ENCODE measurements at places on chromosomes 5 and 9.

- DNase-seq = no peak
Measured at GRCh38 chr5:79529110-79529509, 15.2 kb upstream of the HOMER1 start.

DNA sequence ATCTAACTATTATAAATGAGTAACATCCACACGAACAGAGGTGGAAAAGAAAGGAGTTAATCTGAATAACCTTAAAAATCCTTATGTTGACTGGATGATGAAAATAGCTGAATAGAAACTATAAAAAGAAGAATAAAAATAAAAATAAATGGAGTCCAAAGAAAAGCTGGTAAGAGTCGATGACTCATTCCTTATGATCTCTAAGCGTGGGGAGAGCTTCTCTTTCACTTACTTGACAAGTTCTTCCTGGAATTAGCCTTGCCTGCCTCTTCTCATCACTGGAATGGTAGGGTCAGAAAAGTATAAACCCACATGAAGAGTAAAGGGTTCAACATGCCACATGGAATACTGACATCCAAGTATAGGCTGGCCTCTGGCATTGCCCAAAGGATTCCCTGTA lies 477.0 kb upstream of the RGMB start:
- DNase-seq = no peak

- no peak for DNase-seq
Measured at GRCh38 chr5:1793301-1793740, 6.3 kb downstream of the MRPL36 start.

DNA sequence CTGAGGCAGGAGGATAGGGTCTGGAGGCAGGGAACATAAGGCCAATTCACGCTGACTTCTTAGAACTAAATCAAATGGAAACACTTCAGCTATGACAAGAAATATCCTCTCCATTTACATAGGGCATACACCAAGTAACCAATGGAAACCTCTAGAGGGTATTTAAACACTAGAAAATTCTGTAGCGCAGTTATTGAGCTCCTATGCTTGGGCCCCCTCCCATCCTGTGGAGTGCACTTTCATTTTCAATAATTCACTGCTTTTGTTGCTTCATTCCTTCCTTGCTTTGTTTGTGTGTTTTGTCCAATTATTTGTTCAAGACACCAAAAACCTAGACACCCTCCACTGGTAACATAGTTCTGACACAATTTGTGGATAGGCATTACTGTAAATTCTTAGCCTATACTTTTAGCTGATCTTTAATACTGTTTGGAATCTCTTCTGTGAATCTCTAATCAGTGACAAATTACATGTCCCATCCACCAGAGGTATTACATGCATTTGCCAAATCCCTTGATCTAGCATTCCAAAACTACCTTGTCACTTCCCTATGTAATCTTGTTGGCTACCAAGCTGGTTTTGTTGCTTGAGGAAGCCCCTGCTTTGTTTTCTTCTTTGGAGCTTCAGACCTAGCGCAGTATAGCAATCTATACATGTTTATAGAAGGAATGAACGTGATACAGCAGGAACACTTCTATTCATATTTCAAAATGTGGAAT lies 61.6 kb downstream of the ST8SIA4 start:
- no peak for DNase-seq

DNA sequence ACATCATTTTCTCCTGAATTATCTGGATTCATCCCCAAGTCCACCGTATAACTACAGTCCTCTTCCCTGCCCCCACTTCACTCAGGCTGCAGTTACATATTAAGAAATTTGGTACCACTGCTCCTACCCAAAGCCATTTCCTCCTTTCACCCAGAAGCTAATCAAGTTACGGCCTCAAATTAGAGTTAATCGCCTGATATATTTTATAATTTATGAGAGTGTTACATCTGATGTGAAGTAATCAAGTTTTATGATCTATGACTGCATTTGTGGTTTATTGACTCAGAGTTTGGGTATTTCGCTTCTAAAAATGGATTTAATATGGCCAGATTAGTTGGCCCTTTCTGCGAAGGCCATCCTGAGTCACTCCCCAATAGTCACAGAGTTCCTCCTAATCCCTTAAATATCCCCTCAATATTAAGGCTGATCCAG lies 223.6 kb upstream of the KIF2A start:
- no peak for DNase-seq

GRCh38 chr5:35850967-35851680 lies 5.6 kb upstream of the IL7R start:
- DNase-seq = no peak

DNA sequence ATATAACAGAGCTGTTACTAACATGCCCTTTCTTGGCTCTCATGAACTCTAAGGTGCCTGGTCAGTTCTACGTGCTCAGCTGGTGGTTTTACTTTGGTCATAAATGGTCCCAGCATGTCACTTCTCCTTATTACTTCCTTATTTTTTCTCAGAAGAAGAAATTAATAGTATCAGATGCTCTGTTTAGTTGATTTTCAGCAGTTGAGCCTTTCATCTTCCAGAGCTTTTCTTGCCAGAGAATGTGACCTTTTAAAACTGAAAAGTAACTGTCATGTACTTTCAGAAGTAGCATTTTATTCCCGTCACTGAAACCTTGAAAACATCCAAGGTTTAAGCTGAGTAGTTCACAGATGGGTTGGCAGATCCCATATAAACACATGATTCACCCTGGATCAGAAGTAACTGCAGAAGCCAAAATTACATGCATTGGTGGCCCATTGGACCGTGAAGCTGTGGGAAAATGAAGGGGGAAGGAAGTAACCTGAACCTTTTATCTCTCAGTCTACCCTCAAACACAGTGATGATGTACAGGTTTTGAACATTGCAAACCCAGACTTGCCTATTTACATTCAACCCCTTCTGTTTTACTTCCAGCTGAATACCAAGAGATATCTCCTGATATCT lies 50.5 kb downstream of the HACD4 start:
- DNase-seq = no peak

DNA sequence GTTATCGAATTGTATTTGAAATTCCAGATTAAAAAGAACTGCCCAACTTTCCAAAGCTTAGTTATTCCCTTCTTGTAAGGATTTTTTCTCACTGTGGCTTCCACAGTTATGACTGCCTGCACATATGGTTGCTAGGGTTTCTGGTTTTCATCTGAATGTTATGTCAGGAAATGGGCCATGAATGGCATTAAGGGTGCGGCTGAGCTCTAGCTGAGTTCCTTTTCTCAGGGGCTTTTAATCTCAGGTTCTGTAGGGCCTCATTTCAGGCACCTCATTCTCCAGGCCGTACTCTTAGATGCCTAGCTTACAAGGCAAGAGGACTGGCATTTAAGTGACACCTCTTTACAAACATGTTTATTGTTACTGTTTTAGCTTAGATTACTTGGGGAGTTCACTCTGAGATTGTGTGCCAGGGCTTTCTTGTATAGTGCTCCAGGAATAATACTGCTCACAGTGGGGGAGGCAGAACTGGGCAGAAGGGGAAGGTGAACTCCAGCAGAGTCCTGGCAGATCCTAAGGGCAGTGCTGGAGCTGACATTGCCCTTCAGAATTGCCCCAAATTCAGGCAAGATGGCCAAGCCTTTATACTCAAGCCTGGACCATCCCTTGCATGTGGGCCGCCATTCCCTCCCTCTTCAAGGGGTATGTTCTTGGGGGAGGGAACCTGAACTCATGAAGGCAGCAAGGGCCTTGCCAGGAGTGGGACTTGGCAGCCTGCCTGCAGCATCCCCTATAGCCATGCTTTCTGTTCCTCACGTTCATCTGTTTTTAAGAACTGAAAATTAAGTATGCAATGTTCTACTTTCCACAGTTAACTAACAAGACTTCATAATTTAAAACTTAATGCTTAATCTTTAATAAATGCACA lies 111.5 kb downstream of the KDM4C start:
- no peak for DNase-seq

DNA sequence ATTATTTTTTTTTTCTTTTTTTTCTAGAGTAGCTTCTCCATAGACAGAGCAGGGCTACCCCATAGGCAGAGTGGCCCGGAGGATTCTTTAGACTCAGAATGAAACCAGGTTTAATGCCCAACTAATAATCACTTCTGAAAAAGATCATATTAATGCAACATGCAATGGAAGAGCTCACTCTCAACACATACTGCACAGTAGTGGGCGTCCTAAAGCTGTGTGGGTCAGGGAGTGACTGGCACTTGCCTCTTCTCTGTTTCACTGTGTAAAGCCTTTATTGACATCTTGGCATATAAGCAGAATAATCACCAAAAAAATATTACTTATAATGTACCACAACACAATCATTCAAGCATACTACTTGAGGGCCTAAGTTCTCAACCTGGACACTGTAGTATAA lies 11.1 kb downstream of the PWWP2A start:
- DNase-seq = no peak

- no peak for DNase-seq
Measured at GRCh38 chr9:118038713-118039112, 334.5 kb downstream of the TLR4 start.

DNA sequence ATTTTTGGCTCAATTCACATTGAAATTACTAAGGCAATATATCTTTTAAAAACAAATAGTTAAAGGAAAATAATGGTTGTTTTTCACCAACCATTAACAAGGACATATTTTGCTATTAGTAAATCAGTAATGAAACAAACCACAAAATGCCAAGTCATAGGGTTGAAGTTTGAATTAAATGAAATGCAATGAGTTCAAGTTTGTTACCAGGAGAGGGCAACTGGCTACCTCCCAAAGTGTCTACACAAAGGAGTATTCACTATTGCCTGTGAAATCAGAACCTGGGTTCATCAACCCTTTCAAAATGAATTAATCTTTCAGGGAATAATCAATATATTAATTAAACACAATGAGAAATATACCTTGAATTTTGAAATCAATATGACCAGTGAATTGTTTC lies 138.4 kb upstream of the DMRTA1 start:
- no peak for DNase-seq

GRCh38 chr5:1785984-1786383 lies 13.7 kb downstream of the MRPL36 start:
- no peak for DNase-seq

DNA sequence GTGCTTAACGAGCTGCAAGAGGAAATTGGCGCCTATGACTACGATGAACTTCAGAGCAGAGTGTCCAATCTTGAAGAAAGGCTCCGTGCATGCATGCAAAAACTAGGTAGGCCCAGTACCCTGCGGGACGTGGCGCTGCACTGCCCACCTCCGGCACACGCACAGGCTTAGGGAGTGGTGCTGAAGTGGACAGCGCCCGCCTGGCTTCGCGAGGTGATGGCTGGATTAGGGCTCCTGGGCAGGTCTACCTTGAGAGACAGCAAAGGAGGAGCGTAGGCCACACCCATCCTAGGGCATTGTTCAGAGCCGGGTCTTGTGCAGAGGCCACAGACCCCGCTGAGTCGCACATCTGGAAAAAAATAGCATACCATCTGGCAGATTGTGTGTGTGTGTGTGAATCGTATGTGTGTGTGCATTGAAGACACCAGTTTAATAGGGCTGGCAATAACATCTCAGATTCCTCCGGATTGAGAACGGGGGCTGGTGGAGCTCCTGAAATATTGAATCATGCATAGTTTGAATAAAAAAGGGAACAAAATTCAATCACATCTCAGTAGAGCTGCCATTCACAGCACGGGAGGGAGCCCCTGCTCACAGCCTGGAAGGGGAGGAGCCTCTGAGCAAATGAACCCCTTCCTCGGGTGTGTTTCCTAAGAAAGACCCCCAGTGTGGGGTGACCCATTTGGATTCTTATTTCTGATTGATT lies 11.1 kb downstream of the OLFM1 start:
- no peak for DNase-seq

DNA sequence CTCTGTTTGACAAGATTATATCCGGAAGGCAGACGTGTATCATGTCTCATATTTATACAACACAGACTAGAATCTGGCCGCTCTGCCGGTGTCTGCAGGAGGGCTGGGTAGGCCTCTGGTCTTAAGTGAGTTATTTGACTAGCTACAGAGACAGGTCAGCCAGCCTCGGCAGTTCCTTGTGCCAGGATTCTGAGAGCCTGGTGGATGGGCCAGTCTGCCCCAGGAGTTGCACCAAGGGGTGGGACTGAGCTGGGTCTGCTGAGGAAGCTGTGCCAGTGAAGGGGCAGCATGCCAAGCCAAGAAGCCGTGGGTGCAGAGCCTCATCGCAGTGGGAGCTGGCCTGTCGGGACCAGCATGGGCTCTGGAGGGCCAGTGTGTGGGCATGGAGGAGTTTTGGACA lies 7.1 kb downstream of the SNX18 start:
- no peak for DNase-seq

DNA sequence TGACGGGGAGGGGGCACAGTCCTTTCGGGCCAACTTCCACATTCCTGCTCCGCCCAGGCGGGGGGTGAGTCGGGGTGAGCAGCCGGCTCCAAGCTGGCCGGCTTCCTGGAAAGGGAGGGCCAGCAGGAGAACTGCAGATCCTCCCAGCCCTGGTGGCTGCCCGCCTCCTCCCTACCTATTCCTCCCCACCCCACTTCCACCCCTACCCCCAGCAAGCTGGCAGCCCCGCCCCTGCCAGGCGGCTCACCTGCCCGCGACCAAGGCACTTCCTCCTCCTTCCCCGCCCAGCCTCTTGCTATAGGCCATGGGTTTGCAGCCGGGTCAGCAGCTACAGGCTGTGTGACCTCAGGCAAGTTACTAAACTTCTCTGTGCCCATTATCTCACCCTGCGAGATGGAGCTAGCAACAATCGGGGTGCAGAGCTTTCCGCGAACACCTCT lies 5.6 kb upstream of the IRF1 start:
- peak; percentile 46 for DNase-seq

DNA sequence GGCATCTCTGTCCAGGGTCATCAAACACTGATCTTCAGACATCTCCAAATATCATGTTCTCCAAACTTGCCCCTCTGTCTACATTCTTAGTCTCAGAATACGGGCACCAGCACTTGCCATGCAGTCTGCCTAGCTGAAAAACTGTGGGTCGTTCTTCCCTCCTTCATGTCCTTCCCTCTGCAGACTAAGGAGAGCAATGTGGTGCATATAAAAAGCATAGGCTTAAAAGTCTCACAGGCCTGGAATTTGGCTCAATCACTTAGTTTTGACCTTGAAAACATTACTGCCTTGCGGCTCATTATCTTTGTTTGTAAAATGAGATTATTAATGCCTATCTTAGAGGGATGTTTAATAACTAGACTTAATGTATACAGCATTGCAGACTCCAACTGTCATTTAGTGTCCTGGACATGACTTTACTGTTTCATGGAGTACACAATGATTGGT lies 362.8 kb downstream of the NPR3 start:
- DNase-seq = no peak

GRCh38 chr9:109974143-109974917 lies 194.3 kb downstream of the PALM2AKAP2 start:
- DNase-seq = no peak

GRCh38 chr9:13719446-13719845 lies 440.0 kb upstream of the MPDZ start:
- no peak for DNase-seq

- no peak for DNase-seq
Measured at GRCh38 chr5:134142806-134143205, 28.3 kb downstream of the TCF7 start.

Measured in NCI-H1436 (cell line).